H9 (cell line): ENCODE measurements at places on chromosomes 2 and 18. TPM values are rescaled to one million over a fixed set of nuclear protein-coding genes. Genes with fewer than 3 reads are reported as not detected.

DNA sequence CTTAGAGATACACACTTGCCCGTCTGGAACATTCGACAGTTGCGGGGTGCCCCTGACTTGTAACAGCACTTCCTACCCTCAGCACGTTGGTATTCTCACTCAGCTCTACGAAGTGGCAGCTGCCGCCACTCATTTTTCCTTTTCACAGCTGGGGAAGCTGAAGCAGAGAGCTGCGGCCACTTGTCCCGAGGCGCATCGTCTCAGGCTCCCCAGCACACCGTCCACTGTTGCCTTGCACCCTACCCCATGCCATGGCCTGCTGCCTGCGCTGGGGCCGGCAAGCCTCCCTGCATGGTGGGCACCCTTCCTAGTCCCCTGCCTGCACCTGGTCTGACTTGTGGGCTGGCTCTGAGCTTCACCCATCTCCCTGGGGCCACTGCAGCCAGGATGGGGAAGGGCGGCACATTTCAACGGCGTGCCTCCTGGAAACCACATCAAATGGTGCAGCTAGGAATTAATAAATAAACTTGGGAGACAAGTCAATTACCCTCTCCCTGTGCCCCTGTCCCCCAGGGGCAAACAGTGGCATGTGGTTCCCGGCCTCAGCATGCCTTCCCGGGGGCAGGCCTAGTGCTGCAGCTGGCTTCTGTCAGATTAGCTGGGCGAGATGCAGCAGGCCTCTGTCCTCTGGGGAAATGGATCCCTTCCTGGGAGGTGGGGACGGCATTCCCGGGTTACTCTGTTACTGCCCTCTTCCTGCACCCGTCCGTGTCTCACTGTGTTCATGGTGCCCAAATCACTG lies 64.7 kb upstream of the HAAO start:
- DNase-seq, result no peak
- H3K36me3 ChIP-seq, result no peaks in the 10 kb centered on the region
- no peak overlapping the region for H3K4me3 ChIP-seq
- no peak overlapping the region for H3K27ac ChIP-seq
- no peaks in the 10 kb centered on the region for H3K27me3 ChIP-seq

DNA sequence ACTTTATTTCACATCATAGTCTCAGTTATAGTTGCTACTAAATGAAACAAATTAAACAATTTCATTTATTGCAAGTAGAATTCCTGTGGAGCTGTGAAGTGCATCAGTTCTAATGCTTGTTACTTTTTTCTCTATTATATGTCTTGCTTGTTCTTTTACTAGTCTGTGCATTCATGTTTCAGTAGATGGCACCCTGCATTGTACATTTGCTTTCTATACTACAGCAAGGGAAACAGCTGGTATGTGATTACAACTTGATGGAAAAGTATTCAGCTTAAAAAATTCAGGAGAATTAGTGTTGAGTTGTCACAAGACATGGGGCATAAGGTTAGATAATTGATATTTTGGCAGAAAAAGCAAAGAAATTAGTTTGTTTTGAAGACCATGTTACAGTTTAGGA lies 72.3 kb downstream of the TANK start:
- no peaks in the 10 kb centered on the region; the same call in 1 of the 2 replicates for H3K27me3 ChIP-seq
- no peak overlapping the region for H3K4me3 ChIP-seq
- no peaks in the 10 kb centered on the region for H3K4me1 ChIP-seq
- peaks cover 5% of the 10 kb centered on the region for H3K36me3 ChIP-seq

- no peak overlapping the region for H3K4me3 ChIP-seq
- peaks cover 2% of the 10 kb centered on the region; the same call in 1 of the 2 replicates for H3K27me3 ChIP-seq
- DNase-seq, result no peak
These were observed 22.9 kb downstream of the ATOH8 start for GRCh38 chr2:85776672-85777071.

- H3K4me3 ChIP-seq, result no peak overlapping the region
- no peak for DNase-seq
- H3K27me3 ChIP-seq, result no peaks in the 10 kb centered on the region
- H3K27ac ChIP-seq, result no peak overlapping the region
- H3K36me3 ChIP-seq, result no peaks in the 10 kb centered on the region
These were observed 4.0 kb upstream of the SPP2 start for GRCh38 chr2:234046521-234046920.

- no peak overlapping the region for H3K27ac ChIP-seq
- no peak overlapping the region for H3K4me3 ChIP-seq
- no peaks in the 10 kb centered on the region for H3K27me3 ChIP-seq
- H3K4me1 ChIP-seq, result peaks cover 7% of the 10 kb centered on the region; the same call in 1 of the 2 replicates
- H3K36me3 ChIP-seq, result peaks cover 2% of the 10 kb centered on the region; the same call in 2 of the 3 replicates
These were observed 1.8 kb upstream of the RNF149 start for GRCh38 chr2:101310090-101310833.

DNA sequence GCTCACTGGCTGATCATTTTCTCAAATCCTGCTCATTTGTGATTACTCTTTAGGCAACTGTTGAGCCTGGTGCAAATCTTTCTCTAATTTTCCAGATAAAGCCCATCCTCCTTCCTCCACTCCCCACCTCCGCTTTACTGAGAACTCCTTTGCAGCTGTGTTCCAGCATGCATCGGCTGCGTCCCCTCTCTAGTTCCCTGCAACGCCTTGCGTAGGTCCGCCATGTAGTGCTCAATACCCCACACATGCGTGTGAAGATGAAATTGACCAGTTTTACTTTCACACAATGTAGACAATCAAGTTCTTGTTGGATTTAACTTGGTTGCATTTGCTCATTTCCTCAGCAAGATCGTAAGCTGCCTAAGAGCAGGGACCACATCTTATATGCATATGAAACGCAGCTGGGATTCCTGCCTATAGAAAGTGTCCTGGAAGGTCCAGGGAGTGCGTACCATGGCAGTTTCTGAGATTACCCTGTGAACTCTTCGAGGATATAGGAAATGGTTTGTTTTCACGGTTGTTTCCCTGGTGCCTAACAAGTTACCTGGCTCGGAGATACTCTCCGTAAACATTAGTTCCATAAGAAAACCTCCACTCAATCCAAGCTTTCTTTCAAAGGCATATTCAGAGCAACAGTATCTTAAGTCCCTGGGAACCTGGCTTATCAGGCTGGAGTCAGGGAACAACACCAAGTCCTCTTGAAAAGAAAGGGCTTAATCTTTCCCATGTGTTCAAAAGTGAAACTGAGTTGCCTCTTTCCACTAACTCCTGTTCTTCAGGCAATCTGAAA lies 766.4 kb upstream of the ID2 start:
- H3K36me3 ChIP-seq, result peaks cover 4% of the 10 kb centered on the region; the same call in 2 of the 3 replicates
- H3K27ac ChIP-seq, result no peak overlapping the region
- DNase-seq, result no peak
- H3K4me1 ChIP-seq, result peaks cover 4% of the 10 kb centered on the region; the same call in 1 of the 2 replicates

GRCh38 chr2:158665536-158666302 lies 129.4 kb upstream of the DAPL1 start:
- DNase-seq, result no peak
- peaks cover 46% of the 10 kb centered on the region for H3K36me3 ChIP-seq
- no peak overlapping the region for H3K4me3 ChIP-seq
- H3K27me3 ChIP-seq, result no peaks in the 10 kb centered on the region

DNA sequence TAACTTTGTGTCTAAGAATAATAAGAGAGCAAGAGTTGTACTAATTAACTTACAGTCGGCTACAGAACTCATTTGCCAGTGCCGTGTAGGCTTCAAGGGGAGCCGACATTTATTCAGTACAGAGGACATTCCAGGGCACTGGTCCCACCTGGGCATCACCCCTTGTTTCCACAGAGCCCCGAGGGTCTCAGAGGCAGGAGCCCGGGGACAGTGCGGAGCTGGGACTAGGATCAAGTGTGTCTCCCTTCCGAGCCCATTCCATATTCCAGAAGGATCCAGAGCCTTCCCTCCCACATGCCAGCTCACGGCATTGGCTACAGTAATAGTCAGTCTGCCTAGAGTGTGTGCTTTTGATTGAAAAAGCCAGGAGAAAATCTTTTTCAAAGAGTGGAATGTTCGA lies 71.5 kb upstream of the CTDP1 start:
- H3K4me3 ChIP-seq, result no peak overlapping the region
- H3K36me3 ChIP-seq, result no peaks in the 10 kb centered on the region
- H3K27me3 ChIP-seq, result no peaks in the 10 kb centered on the region
- H3K27ac ChIP-seq, result no peak overlapping the region
- DNase-seq, result no peak

GRCh38 chr2:8986327-8986976 lies 17.0 kb downstream of the MBOAT2 start:
- no peaks in the 10 kb centered on the region for H3K27me3 ChIP-seq
- H3K36me3 ChIP-seq, result no peaks in the 10 kb centered on the region
- H3K4me3 ChIP-seq, result no peak overlapping the region
- no peaks in the 10 kb centered on the region for H3K4me1 ChIP-seq
- DNase-seq, result peak; percentile 75
- H3K27ac ChIP-seq, result no peak overlapping the region

GRCh38 chr2:1236606-1237005 lies 176.7 kb upstream of the TPO start:
- no peak overlapping the region for H3K4me3 ChIP-seq
- no peaks in the 10 kb centered on the region; the same call in 1 of the 2 replicates for H3K4me1 ChIP-seq
- no peaks in the 10 kb centered on the region for H3K36me3 ChIP-seq
- no peaks in the 10 kb centered on the region for H3K27me3 ChIP-seq

DNA sequence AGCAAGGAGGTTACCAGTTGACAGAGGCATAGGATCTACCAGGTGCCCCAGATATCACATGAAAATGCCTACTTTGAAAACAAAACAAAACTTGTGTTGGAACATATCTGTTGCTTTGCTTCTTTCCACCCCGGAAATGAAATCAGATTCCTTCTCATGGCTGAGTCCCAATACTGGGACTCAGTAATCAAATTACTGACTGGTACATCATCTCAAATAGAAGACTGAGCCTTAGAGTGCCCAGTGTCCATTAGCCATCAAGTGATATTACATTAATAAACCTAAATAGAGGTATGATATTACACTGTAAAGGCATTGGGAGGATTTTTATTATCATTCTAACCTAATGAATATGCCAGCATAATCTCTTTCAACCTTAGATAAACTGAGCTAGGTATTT lies 48.6 kb upstream of the MSTN start:
- no peaks in the 10 kb centered on the region for H3K36me3 ChIP-seq
- no peak for DNase-seq
- H3K4me1 ChIP-seq, result no peaks in the 10 kb centered on the region
- no peak overlapping the region for H3K4me3 ChIP-seq
- H3K27me3 ChIP-seq, result no peaks in the 10 kb centered on the region

DNA sequence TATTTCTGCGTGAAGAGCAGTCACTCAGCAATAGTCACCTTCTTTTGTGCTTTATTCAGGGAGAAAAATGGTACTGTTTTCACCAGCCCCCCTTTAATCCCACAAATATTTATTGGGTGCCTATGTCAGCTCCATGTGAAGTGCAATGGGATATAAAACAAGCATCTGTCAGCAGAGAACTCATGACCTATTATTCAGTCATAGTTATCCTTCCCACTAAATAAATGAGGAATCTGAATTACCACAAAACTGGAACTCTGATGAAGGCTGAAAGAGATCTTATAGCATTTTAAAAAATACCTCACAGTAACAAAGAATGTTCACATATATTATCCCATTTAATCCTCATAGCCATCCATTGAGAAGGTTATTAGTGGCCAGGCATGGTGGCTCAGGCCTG lies 45.8 kb downstream of the DHX57 start:
- DNase-seq, result no peak
- no peaks in the 10 kb centered on the region for H3K4me1 ChIP-seq
- peaks cover 38% of the 10 kb centered on the region for H3K36me3 ChIP-seq
- H3K4me3 ChIP-seq, result no peak overlapping the region
- no peaks in the 10 kb centered on the region for H3K27me3 ChIP-seq

GRCh38 chr2:118056165-118056534 lies 32.1 kb upstream of the INSIG2 start:
- no peak for DNase-seq
- no peak overlapping the region for H3K27ac ChIP-seq
- H3K4me3 ChIP-seq, result no peak overlapping the region
- no peaks in the 10 kb centered on the region for H3K27me3 ChIP-seq
- H3K4me1 ChIP-seq, result no peaks in the 10 kb centered on the region
- no peaks in the 10 kb centered on the region for H3K36me3 ChIP-seq

- H3K4me1 ChIP-seq, result no peaks in the 10 kb centered on the region
- no peaks in the 10 kb centered on the region for H3K27me3 ChIP-seq
- H3K36me3 ChIP-seq, result no peaks in the 10 kb centered on the region
These were observed 222.2 kb downstream of the C1D start for GRCh38 chr2:67840460-67841068.

GRCh38 chr2:232854082-232854481 lies 16.0 kb upstream of the SNORC start:
- peaks cover 68% of the 10 kb centered on the region for H3K36me3 ChIP-seq
- no peaks in the 10 kb centered on the region for H3K4me1 ChIP-seq
- no peak for DNase-seq
- no peaks in the 10 kb centered on the region for H3K27me3 ChIP-seq

GRCh38 chr18:5630057-5630899 lies 86.5 kb upstream of the EPB41L3 start:
- peaks cover 28% of the 10 kb centered on the region; the same call in 1 of the 2 replicates for H3K27me3 ChIP-seq
- DNase-seq, result peak; percentile 91
- peak overlapping the region; percentile 92 for H3K4me3 ChIP-seq
- H3K36me3 ChIP-seq, result no peaks in the 10 kb centered on the region
- no peak overlapping the region for H3K27ac ChIP-seq

DNA sequence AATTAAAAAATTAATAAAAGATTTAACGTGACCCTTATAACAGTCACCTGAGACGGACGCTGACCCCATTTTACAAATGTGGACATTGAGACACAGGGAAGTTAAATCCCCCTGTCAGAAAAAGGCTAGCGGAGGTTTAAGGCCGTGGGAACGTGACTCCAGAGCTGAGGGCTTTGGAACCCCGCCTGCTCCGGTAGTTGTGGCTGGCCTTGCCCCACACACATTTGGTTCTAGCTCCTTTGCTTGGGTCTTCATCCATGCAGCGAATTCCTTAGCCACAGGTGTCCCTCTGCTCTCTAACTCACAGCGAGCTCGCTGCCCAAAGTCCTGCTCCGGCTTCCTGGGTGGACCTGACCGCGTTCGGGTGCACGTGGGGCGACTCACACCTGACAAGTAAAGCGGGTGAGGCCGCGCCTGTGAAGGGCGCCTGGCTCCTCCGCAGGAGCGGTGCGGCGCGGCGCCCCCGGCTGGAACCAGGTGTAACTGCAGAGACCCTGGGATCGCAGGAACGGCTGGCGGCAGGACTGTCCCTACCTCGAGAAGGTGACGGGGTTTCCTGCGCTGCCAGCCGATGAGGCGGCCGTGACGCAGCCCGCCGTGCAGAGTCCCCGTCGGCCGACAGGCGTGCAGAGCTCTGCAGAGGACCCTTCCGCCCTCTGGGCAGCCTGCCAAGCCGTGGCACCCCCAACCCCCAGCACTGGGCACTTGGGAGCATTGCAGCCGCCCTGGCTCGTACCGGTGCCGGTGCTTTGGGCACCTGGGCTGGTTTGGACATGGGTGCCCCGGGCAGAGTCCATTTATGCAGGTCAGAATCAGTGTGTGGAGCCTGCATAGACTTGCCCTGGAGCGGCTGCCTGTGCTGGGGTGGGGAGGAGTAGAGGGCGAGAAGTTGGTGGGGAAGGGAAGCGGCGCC lies 2.4 kb upstream of the PROC start:
- DNase-seq, result peak; percentile 94
- H3K36me3 ChIP-seq, result peaks cover 4% of the 10 kb centered on the region; the same call in 1 of the 2 replicates
- H3K4me3 ChIP-seq, result peak overlapping the region; percentile 51

GRCh38 chr18:10421859-10422258 lies 32.6 kb upstream of the APCDD1 start:
- H3K4me3 ChIP-seq, result no peak overlapping the region
- H3K27ac ChIP-seq, result no peak overlapping the region
- no peaks in the 10 kb centered on the region for H3K4me1 ChIP-seq

- peaks cover 2% of the 10 kb centered on the region; the same call in 1 of the 3 replicates for H3K36me3 ChIP-seq
- H3K4me3 ChIP-seq, result no peak overlapping the region
- peaks cover 3% of the 10 kb centered on the region; the same call in 1 of the 2 replicates for H3K4me1 ChIP-seq
- no peaks in the 10 kb centered on the region for H3K27me3 ChIP-seq
- peak; percentile 20 for DNase-seq
These were observed 45.0 kb downstream of the RTP5 start for GRCh38 chr2:241914542-241914941.

The SLC39A6 gene
- 31.8 and 33.9 TPM in 2 replicates for total RNA-seq

The PLA2R1 gene
- total RNA-seq, result 0.70 and 0.83 TPM in 2 replicates

The CCDC85A gene
- total RNA-seq, result 0.17 TPM in 1 of 2 replicates, not detected in the other

The APCDD1 gene
- total RNA-seq, result 1.2 and 1.8 TPM in 2 replicates

The SERPINB12 gene
- total RNA-seq, result not detected in 2 replicates

The IL1A gene
- 0.35 and 0.39 TPM in 2 replicates for total RNA-seq

The SLC14A1 gene
- not detected in 2 replicates for total RNA-seq
